ENCODE measurements at places on chromosomes 16 and 17. TPM values are rescaled to one million over a fixed set of nuclear protein-coding genes. Genes with fewer than 3 reads are reported as not detected.

GLP2R gene
- total RNA-seq: under 0.01 TPM

ANKS3 gene
- 10.0 TPM for total RNA-seq

OR1D2 gene
- not detected for total RNA-seq

TEKT5 gene
- total RNA-seq: not detected

TBC1D16 gene
- total RNA-seq: 48.8 TPM

EVPLL gene
- total RNA-seq: not detected

IRX3 gene
- 0.44 TPM for total RNA-seq

PMFBP1 gene
- under 0.01 TPM for total RNA-seq

CAVIN1 gene
- total RNA-seq: 342 TPM

CAPNS2 gene
- 0.20 TPM for total RNA-seq

LRRC37A gene
- 2.6 TPM for total RNA-seq

PMP22 gene
- 18.7 TPM for total RNA-seq

SLC5A11 gene
- not detected for total RNA-seq

CHP2 gene
- not detected for total RNA-seq

BCL6B gene
- total RNA-seq: 54.5 TPM

TP53TG3D gene
- 0.20 TPM for total RNA-seq

PYY gene
- not detected for total RNA-seq
